ENCODE measurements at places on chromosomes 11 and 22.

GRCh38 chr11:72024069-72024754 is 25.5 kb downstream of the IL18BP start:
- DNase-seq: no peak

- no peak for DNase-seq
These were observed 2.6 kb downstream of the EWSR1 start for GRCh38 chr22:29270475-29271271.

DNA sequence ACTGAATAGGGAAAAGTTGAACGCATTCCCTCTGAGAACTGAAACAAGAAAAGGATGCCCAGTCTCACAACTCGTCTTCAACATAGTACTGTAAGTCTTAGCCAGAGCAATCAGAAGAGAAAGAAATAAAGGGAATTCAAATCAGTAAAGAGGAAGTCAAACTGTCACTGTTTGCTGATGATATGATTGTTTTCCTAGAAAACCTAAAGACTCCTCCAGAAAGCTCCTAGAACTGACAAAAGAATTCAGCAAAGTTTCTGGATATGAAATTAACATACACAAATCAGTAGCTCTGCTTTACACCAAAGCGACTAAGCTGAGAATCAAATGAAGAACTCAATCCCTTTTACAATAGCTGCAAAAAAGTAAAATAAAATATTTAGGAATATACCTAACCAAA is 471.2 kb upstream of the CNTN5 start:
- DNase-seq: no peak

- no peak for DNase-seq
These were observed 902 bp downstream of the MUS81 start for GRCh38 chr11:65861165-65861505.

DNA sequence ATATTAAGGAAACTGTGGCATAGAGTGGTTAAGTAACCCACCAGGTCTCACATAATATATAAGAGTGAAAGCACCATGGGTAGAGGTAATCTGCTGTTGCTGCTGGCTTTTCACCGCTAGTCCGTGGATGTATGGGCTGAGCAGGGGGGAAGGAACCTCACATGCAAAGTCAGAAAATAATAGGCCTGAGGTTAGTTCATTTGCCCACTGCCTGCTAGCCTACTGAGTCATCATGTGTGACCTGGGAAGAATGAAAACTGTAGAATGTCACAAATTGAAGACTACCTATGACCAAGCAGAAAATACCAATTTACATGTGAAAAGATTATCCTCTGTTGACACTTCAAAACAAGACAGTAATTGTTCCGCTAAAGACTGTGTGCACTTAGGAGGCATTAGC is 560.1 kb upstream of the FAT3 start:
- DNase-seq: no peak

GRCh38 chr22:17086788-17087497 is 2.1 kb downstream of the IL17RA start:
- DNase-seq: no peak

- no peak for DNase-seq
These were observed 2.6 kb downstream of the CD44 start for GRCh38 chr11:35141571-35141971.

- DNase-seq: no peak
These were observed 25.7 kb upstream of the PICK1 start for GRCh38 chr22:38031491-38031890.

GRCh38 chr11:69080257-69080995 is 31.7 kb downstream of the TPCN2 start:
- no peak for DNase-seq

DNA sequence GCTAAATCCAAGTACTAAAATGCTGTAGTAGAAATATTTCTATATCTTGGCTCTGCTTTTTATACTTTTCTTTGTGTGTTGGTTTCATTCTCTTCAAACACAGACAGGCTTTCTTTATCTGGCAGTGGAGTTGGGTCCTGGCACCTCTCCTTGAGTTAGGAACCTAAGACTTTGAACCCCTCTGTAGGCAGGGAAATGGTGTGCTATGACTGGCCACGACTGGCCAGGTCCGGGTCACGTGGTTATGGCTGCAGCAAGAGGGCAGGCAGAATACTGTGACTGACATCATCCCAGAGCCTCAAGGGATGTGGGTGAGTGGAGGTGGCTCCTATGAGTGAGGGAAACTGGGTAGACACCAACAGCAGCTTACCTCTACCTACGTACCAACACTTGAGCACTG is 42.0 kb downstream of the APIP start:
- no peak for DNase-seq

- no peak for DNase-seq
These were observed 252.6 kb upstream of the B3GAT1 start for GRCh38 chr11:134664447-134665187.

GRCh38 chr11:62928011-62928410 is 6.8 kb upstream of the CHRM1 start:
- DNase-seq: no peak

DNA sequence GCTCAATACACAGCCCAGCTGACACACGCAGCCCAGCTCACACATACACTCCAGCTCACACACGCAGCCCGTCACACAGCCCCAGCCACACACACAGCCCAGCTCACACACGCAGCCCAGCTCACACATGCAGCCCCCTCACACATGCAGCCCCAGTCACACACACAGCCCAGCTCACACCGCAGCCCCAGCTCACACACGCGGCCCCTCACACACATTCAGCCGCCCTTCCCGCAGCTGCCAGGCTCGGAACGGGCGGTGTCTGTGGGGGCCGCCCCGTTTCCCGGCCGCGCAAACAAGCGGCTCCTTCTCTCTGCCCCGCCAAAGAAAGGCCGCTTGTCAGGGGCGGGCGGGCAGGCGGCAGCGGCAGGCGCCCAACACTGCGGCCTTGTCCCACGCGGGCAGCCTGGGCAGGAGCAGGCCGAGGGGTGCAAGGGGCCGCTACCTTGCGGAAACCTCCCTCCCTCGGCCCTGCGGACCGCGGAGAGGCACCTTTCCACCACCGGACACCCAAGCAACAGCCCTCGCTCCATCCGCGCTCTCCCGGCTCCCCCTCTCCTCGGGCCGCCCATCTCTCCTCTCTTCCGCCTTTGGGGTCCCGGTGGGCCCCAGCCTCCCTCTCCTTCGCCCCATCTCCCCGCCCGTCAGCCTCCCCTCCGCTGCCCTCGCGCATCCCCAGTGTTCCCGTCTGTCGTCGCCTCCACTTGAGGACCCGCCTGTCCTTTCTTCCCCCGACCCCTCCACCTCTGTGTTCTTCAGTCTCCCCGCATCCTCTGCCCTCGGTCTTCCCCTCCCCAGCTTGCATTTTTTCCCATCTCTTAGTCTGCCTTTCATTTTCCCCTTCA is 2.2 kb downstream of the PHLDB1 start:
- no peak for DNase-seq

DNA sequence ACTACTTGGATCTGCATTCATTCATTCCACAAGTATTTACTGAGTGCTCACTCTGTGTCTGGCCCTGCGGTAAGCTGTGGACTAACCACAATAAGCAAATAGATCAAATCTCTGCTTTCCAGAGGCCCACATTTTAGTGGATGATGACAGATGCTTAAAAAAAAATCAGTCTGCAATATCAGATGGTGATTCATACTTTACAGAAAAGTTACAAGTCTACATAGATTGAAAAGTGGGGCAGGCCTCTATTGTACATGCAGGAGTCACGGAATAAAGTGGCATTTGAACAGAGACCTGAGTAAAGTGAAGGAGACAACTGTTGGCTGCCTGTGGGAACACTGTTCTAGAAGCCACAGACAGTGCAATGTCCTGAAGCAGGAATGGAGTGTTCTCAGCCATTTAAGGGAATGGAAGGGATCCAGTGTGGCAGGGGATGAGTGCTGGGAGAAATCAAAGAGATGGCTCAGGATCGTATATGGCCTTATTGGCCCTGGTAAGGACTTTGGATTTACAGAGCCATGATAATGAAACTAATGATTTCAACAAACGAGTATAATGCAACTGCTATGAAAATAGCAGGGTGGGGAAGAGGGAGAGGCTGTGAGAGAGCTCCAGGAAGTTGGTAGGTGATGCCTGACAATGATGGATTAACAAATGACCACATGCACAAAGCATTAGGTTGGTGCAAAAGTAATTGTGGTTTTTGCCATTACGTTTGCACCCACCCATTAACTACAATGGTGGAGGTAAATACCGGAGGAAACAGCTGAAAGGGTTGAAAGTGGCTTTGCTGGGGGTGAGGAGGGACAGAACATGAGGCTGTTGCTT is 31.1 kb downstream of the TMEM45B start:
- DNase-seq: no peak

DNA sequence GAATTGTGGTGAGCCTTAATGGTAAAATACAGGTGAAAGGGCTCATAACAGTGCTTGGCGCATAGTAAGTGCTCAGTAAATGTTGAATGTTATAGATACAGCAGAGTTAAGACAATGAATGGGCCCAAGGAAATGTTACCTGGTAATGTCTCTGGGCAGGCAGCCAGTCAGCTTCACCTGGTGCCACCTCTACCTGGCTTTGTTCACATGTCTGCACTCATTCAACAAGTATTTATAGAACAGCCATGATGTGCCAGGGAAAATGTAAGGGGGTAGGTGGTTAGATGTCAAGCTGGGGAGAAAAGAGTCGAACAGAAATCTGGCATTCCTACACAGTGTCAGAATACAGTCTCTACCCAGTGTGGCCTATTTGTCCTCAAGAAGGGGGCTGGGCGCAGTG is 238.8 kb upstream of the SYN3 start:
- DNase-seq: no peak
